Iris pigment epithelial cell (primary cell): ENCODE measurements at places on chromosomes 16 and 17.

DNA sequence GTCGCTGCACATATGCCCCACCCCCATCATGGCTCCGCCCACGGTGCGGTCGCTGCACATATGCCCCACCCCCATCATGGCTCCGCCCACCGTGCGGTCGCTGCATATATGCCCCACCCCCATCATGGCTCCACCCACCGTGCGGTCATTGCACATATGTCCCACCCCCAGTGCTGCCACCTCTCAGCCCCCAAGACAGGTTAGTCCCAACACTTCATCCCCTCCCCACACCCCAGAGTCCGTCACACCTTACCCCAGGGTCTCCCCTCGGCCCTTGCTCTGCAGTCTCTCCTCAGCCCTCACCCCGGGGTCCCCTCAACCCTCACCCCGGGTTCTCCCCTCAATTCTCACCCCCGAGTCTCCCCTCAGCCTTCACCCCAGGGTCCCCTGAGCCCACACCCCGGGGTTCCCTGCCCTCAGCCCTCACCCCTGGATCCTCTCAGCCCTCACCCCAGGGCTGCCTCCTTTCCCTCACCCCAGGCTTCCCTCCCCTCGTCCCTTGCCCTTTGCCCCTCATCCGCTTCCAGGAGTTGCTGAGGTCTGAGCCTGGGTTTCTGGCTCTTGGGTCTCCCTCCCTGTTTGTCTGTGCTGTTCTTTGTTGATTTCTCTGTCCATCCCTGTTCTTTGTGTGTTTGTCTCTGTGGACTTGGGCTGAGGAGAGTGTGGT, 25.6 kb downstream of the TPSG1 start:
- no peak for DNase-seq

DNA sequence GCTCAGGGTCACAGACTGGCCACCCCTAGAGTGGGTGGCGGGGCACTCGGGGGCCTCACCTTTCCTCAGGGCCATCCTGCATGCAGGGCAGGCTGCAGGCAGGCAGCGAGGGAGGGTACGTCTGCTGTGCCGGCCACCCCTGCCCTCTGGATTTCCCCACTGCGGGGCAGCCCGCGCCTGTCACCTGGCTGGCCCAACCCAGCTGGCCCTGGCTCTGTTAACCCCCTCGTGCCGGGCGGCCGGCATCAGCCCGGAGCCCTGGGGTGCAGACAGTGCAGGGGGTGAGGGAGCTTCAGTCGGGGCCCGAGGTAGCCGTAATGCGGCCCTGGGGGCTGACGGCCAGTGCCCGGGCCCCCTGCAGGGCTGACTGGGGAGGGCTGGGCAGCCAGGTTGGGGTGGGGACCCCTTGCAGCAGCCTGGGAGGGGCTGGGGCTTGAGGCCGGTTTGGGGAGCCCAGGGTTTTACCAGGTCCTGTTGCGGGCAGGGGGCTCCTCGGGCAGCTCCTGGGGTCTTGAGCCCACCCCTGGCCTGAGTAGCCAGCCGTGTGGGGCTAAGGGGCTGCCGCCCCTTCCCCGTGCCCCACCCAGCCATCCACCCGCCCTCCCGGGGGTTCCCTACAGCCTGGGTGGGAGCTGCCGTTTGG, at the start of gene IGFALS:
Gene IGFALS (minus strand): TSS at position 128 of the 643 bp plus-strand sequence. CDS start 53 bp downstream, at position 75.
- DNase-seq = no peak

DNA sequence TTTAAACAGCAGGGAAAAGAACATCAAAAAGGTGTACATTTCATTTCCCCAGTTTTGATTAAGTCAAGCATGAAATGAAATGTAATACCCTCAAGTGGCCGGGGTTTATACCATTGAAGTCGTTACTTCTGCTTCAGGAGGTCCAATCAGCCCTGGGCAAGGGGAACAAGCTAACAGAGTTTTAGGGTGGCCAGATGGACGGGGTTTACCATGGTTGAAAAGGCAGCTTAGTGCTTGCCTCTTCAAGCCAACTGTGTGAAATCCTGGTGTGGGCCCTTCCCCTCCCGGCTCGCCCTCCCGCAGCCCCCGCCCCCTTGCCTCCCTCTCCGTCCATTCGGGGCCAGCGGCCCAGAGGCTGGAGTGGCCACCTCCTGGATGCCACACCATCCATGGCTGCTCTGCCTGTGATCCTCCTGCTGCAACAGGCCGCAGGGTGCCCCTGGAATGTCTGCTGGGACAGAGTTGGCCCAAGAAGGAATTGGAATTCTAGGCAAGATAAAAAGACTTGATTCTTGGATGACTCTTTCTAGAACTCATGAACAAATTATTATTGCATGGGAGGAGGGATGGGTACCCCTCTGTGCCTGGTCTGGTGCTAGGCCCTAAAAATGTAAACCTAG, 296.2 kb upstream of the IRX3 start:
- DNase-seq = no peak

GRCh38 chr17:77420095-77420803, 279.5 kb downstream of the SEC14L1 start:
- DNase-seq = no peak

- no peak for DNase-seq
These were observed 58.5 kb downstream of the LMF1 start for GRCh38 chr16:912322-912683.

GRCh38 chr17:31877911-31878702, 19.1 kb upstream of the COPRS start:
- peak; percentile 55 for DNase-seq

DNA sequence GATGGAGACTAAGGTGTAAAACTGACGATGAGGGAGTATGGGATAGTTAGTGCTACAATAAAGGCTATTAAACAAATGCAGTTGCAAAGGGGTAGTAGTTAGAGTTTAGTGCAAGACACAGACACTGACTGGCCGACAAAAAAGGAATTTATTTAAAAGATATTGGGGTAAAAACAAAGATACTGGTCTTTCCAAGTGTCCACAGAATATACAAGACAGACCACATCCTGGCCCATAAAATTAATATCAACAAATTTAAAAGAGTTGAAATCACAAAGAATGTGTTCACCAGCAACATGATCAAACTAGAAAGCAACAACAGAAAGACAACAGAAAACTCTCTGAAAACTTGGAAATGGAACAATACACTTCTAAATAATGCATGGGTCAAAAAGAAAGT, 54.7 kb downstream of the CFDP1 start:
- no peak for DNase-seq

GRCh38 chr17:76090517-76091129, 11.6 kb downstream of the ZACN start:
- DNase-seq = no peak

DNA sequence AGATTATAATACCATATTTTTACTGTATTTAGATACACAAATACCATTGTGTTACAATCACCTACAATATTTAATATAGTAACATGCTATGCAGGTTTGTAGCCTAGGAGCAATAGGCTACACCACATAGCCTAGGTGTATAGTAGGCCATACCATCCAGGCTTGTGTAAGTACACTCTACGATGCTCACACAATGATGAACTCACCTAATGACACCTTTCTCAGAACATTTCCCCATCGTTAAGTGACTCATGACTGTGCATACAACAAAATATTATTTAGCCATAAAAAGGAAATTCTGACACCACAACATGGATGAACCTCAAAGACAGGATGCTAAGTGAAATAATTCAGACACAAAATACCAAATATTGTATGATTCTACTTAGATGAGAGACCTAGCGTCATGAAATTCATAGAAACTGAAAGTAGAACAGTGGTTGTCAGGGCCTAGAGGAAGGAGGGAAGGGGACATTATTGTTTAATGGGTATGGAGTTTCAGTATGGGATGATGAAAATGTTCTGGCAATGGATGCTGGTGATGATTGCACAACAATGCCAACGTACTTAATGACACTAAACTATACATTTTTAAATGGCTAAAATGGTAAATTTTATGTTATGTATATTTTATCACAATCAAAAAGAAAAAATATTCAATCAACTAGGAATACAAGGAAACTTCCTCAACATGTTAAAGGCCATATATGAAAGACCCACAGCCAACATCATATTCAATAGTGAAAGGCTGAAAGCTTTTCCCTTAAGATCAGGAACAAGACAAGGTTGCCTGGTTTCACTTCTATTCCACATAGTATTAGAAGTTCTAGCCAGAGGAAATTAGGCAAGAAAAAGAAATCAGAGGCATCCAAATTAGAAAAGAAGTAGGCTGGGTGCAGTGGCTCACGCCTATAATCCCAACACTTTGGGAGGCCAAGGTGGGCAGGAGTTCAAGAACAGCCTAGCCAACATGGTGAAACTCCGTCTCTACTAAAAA, 5.9 kb upstream of the C16orf87 start:
- DNase-seq = no peak

- peak; percentile 46 for DNase-seq
These were observed 11.8 kb downstream of the GNPTG start for GRCh38 chr16:1363501-1364041.

- DNase-seq = peak; percentile 58
These were observed 42.0 kb upstream of the TMC5 start for GRCh38 chr16:19375561-19376158.

GRCh38 chr16:6732166-6732565, 600.5 kb upstream of the RBFOX1 start:
- no peak for DNase-seq

DNA sequence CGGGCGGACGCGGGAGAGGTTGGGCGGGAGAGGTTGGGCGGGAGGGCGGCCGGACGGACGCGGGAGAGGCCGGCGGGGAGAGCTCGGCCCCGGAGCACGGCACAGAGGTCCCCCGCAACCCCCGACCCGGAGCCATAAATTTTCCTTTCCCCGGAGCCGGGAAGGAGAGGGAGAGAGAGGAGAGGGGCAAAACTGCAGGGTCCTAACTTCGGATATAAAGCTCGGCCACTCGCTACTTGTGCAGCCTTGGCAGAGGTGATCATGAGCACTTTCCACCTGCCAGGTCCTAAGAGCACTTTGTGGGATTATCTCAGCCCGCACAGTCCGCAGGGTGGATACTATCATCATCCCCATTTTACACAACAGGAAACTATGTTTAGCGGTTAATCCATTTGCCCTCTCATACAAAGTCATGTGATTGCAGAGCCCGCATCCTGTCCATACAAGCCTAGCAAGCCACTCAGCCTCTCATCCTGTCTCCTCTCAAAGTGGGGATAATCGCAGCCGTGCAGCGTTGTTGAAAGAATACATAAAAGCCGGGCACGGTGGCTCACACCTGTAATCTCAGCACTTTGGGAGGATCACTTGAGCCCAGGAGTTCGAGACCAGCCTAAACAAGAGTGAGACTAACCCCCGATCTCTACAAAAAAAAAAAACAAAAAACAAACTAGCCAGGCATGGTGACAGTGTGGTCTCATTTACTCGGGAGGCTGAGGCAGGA, 780 bp upstream of the DCAKD start:
- DNase-seq = peak; percentile 59

DNA sequence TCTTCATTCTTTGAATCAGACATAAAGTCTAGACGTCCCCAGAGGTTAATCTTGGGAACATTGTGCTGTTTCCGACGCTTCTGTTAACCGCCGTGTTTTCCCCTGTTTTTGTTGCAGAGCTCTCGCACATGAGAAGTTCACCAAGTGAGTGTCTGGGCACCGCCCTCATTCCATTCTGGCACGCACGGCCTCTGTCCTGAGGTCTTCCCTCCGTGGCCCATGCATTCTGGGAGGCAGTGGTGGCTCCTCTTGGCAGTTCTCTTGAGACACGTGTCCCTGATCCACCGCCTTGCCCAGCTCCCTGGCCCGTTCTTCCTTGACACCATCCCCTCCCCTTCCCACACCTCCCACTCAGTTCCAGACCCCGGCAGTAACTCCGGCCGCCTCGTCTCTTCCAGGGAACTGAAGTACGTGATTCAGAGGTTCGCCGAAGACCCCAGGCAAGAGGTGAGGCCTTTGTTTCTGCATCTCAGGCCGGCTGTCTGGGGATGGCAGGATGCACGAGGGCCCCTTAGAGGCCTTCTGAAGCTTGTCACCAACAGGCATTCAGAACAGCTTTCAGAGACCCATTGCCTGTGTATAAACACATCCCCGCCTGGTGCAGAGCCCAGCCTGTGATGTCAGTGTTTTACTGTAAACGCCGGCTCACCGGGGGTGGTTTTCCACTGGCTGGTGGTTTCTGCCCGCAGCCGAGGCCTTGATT, 85.9 kb upstream of the PLCG2 start:
- DNase-seq = peak; percentile 9

GRCh38 chr17:41803049-41804020, 8.4 kb downstream of the P3H4 start:
- no peak for DNase-seq

DNA sequence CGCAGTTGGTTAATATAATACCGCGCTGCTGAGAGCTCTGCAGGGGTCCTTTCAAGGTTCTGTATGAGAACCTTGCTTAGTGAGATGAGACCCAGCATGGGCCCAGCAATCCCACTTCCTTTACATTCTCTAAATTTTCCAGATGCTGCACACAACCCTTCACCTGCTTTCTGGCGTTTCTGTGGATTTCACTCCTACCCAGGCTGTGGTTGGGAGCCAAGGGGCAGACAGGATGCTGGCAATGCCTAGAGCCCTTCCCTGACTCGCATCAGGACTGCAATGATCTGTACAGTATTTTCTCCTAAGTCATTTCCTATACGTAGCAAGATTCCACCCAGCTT, 10.1 kb upstream of the PIPOX start:
- DNase-seq = no peak

DNA sequence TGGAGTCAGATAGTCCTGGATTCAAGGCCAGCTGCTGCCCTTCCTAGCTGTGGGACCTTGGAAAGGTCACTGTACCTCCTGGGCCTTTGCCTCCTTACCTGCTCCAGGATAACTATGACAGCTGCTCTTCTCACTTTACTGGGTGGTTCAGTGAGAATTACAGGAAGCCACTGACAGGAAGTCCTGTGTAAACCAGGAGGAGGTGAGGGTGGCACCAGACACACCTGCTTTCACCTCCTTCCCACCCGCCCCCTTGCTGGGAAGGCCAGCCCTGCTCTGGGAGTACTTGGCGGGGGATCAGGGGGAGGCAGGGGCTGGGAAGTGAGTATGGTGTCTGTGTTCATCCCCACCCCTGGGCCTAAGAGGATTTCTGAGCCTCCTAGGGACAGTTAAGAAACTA, 42.6 kb downstream of the CPNE2 start:
- DNase-seq = no peak

DNA sequence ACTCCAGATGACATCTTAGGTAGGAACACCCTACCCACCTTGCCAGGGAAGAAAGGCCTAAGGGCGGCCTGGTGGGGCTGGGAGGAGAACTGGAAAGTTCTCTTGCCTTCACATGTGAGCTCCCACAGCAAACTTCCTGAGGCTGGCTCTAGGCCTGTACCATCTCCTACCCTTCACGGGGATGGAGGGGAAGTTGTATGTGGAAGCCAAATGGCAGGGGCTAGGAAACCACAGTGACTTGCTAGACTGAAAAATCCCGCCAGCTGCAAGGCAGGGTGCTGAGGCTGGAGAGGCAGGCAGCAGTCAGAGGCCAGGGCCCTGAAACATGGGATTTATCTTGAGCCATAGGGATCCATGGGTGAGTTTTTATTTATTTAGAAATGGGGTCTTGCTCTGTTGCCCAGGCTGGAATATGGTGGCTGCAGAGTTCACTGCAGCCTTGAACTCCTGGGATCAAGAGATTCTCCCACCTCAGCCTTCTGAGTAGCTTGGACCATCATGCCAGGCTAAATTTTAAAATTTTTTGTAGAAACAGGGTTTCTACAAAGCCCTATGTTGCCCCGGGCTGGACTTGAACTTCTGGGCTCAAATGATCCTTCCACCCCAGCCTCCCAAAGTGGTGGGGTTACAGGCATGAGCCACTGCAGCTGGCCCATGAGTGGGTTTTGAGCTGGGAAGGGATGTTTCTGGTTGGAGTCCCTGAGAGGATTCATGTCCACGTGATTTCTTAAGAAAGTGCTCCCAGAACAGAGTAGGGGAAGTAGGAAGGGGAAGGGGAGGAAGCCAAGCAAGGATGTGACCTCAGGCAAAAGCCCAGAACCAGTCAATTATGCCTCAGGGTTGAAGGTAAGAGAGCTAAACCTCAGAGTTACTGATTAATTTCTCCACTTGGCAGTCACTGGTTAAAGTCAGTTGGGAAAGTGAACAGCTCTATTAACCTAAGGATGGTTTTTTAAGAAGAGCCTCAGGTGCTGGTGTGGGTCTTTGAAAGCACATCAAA, 4.0 kb upstream of the KAT8 start:
- no peak for DNase-seq
